T-helper 2 cell (primary cell): ENCODE measurements at places on chromosomes 6 and 20.
A peak's percentile ranks its signal among the peaks of the same experiment; 100 is the strongest.

DNA sequence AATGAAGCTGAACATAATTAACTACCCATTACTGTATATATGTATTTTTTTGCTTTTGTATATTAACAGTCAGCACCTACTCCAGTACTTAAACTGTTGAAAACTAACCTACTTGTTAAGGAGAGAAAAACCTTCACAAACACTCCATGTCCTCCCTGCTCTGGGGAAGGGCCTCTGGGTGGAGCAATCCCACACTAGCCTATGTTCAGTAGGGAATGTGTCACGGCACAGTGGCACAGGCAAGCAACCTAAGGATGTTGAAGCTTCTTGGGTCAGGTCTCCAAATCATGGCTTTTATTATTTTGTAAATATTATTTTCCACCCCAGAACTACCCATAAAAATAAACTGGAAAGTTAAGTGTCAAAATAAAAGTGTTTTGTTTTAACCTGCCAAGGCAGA lies 5.3 kb downstream of the MAN1A1 start:
- DNase-seq = no peak

- no peak for DNase-seq
Measured at GRCh38 chr6:31781244-31782125, 4.4 kb upstream of the VWA7 start.

DNA sequence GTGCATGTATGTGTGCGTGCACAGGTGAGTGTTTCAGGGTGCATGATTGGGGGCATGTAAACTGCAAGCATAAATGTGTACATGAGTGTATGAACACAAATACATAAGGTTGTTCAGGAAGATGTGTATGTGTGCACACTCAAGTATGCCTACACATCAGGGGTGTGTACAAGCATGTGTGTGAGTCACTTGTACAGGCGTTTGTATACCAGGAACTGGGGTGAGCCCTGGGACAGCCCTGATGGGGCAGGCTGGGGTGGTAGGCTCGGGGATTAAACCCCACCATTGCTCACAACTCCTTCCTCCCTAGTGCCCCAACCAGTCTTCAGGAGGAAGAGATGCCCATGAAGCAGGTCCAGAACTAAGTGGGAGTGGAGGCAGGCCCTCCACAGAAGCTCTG lies 4.3 kb downstream of the CRIP3 start:
- DNase-seq = no peak

- DNase-seq = no peak
Measured at GRCh38 chr6:104332364-104332763, 527.4 kb downstream of the HACE1 start.

DNA sequence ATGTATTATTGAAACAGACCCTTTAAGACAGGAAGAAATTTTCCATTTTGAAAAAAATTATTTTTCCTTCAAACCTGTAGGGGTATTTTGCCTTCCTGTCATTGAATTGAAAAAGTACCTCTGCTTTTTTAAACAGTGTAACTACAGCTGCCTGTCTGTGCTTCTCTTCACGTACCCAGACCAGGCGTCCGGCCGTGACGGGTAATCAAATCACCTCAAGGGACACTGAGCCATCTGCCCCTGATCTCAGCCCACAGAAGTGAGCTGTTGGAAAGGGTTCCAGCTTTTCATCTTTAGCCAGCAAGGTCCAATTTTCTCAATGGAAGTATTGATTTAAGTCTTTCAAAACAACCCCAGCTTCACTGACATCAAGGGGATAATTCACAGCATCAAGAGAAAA lies 58.0 kb downstream of the SLC35D3 start:
- no peak for DNase-seq

DNA sequence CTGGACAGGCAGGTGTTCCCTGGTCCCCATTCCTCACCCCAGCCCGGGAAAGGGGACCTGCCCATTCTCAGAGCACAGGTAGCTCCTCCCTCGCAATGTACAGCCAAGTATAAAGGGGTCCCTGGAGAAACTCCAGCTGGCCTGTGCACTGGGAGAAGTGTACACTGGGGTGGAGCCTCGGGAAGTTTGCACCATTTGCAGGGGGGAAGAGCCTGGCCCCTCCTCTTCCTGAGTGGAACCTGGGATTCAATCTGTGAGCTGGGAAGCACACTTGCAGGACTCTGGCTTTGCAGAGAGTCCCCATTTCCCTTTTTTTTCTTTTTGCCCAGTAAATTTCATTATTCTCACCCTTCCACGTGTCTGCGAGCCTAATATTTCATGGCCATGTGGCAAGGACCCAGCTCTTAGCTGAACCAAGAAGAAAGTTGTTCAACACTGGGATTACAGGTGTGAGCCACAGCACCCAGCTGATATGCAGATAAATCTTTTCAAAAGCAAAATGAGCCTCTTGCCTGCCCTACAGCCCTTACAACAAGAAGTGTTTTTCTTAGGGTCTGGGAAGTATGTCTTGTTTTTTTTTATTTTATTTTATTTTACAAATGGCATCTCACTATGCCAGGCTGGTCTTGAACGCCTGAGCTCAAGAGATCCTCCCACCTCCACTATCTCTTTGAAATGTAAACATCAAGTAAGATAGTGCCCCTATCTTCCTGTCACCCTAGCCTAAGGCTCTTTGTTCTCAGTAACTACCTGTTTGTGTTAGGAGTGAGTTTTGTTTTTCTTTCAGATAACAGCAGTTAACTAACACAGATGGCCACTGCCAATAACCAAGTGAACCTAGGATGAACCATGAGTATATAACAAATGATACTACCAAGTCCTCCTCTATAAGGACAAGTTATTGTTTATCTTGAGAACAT lies 9.3 kb upstream of the RNGTT start:
- DNase-seq = no peak

- DNase-seq = no peak
Measured at GRCh38 chr20:23773127-23773526, 22.4 kb upstream of the CST1 start.

- DNase-seq = no peak
Measured at GRCh38 chr6:147341486-147341885, 137.3 kb downstream of the STXBP5 start.

DNA sequence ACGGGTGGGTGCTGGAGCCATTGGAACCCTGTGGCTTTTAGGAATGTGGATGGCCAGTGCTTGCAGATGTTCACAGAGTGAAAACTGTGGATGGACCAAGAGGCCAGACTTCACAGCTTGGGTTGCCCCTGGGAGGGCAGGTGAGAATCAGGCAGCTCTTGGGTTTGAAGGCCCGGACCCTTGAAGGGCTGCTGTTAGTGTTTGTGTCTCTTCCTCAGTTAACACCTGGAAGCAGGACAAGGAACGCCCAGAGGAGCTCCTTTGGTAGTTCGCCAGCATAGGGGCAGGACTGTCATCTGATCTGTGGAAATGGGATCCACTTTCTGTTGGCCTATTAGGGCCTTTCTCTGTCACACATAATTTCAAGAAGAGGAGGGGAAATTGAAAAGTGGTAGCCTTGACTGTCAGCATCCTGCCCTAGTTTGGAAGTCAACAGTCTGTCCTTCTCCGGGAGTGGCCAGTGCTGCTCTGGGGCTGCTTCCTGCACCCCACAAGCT lies 43.6 kb downstream of the RIOK1 start:
- no peak for DNase-seq

DNA sequence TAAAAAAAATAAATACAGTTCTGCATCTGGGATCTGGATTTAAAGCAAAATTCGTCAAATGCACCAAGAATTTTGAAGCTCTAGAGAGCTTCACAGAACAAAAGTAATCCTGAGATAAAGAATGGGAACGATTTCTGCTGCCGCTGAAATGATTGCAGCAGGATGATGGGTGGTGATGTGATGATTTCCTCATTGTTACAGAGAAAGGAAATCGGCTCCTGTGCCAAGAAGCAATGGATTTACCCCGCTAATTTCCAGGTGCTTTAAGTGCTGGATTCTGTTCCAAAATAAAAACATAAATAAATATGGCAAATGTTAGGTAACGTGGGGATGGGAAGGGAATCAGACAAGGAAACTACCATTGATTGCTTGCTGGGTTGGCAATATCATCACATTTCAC lies 1067.9 kb upstream of the MAP3K7 start:
- no peak for DNase-seq

- no peak for DNase-seq
Measured at GRCh38 chr20:43446361-43446879, 11.3 kb upstream of the SRSF6 start.

GRCh38 chr20:33408716-33409654 lies 7.7 kb upstream of the CDK5RAP1 start:
- DNase-seq = peak; percentile 38

GRCh38 chr6:117346142-117346930 lies 79.4 kb downstream of the ROS1 start:
- DNase-seq = no peak
